ENCODE measurements at places on chromosomes 7 and 10.
A peak's percentile ranks its signal among the peaks of the same experiment; 100 is the strongest.

DNA sequence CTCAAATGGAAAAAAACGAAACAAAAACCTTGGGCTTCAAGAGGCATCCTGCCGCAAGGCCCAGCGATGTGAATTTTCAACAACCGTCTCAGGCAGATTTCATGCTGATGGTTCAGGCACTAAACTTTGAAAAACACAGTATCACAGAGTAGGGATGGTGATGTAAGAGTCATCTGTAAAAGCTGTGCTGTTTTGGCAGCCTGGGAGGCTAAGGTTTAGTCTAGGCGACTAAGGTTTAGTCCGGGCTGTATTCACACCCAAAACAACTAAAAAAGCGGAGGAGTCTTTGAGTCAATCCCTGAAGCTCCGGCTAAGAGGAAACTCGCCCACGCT is 420 bp upstream of the MINPP1 start:
- DNase-seq = no peak

DNA sequence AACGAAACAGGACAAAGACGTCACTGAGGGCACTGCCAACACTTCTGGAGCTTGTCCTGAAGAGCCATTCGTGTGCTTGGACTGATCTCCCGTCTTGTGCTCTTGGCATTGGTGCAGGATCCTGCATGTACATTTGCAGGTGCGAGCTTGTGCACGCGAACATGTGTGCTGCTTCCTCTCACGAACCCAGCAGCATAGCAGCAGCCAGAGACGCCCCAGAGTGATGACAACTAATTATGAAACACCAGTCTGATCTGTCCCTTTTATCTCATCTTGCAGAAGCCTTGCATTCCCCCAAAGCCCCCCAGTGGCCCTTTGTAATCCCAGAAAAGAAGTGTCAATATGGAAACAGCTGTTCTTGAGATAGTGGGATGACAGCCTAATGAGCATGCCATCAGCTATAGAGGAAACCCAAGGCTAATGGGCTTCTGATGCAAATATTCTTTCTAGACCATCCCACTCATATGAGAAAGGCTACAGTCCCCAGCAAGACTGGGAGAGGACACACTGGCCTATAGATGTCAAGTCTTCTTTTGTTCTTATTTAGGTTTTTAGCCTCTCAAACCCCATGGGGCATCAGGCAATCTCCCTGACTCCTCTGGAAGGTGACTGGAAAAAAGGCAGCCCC is 310.6 kb downstream of the FRMD4A start:
- DNase-seq = no peak

- no peak for DNase-seq
Observed at GRCh38 chr10:58164517-58164916, 103.2 kb downstream of the IPMK start.

DNA sequence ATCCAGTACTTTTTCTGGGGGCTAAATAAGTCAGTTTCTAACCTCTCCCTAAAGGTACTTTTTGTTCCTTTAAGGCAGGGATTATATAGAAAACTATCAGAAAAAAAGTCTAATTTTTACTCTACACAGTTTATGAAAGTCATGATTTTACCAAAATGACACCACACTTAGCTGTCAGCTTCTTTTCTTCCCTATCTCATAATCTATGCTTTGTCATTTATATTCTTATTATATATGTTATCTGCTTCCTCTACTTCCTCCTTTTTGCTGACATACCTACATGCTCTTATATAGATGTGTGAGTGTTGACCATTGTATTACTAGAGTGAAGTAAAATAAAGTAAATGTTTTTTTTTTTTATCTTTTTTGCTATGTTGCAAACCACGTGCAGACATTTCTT is 203.9 kb upstream of the CHRM2 start:
- DNase-seq = no peak

GRCh38 chr7:44104860-44105771 is 971 bp downstream of the AEBP1 start:
- DNase-seq = peak; percentile 72
